ENCODE measurements at places on chromosomes 13 and 19. TPM values are rescaled to one million over a fixed set of nuclear protein-coding genes. Genes with fewer than 3 reads are reported as not detected.

Gene EPSTI1
- total RNA-seq: 0.10 TPM

Gene PCDH9
- total RNA-seq: 7.2 TPM

Gene SMIM44
- total RNA-seq: not detected

Gene LRG1
- 0.10 TPM for total RNA-seq

Gene FAM216B
- not detected for total RNA-seq

Gene USHBP1
- not detected for total RNA-seq
